Stimulated activated CD4-positive, alpha-beta T cell treated with anti-CD3 and anti-CD28 coated beads, Interleukin-1b, Interleukin-23, amount 100 ng/mL, for 4 hours (primary cell): ENCODE measurements at places on chromosomes 1 and 21.

DNA sequence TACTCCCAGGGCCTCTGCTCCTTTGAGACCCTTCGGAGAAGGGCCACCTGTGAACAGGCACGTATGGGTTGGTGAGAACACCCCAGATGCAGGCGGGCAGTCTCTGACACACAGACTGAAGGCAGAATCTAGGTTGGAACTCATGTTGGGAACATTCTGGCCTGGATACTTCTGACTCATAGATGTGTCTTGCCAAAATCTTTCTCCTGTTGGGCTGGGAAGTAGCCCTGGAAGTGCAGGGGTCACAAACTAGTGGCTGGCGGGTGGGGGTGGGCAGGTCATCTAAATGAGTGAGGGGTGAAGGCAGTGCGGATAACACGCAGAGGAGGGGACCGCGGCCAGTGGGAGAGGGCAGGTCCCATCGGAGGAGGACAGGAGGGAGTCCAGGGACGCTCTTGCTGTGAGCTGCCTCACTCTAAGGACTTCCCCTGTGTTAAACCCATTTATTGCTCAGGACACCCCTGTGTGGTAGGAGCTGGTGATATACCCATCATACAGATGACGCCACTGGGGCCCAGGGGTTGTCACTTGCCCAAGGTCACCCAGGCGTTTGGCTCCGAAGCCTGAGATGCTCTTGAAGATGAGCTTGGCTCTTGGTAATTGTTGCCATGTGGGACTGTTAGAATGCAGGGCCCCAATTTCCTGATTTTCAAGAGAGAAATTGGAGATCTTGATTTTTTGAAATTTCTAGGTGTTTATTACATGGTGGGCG, 181.0 kb downstream of the PTPRU start:
- DNase-seq = no peak

GRCh38 chr1:89994231-89994804, 592 bp upstream of the ZNF326 start:
- no peak for DNase-seq

- DNase-seq = no peak
These were observed 7.5 kb downstream of the MRAP start for GRCh38 chr21:32306021-32306780.

DNA sequence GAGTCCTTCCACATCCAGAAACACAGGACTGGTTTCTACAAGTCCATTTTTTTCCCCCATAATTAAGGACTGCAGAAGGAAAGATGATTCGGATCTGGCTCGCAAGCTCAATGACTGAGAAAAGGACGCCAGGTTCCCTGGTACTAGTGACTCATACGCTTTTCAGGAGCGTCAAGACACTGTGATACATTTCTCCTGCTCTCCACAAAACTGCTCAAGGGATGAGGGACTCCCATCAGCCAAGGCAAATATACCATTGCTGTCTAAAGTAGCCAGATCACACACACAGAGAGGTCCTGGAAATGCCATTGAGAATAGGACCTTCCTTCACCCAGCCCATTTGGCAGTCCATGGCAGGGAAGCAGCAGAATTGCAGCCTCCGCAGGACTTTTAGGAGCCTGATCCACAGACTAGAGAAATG, 253.6 kb upstream of the IRF2BP2 start:
- DNase-seq = no peak

GRCh38 chr1:246629030-246629429, 62.8 kb downstream of the CNST start:
- no peak for DNase-seq

DNA sequence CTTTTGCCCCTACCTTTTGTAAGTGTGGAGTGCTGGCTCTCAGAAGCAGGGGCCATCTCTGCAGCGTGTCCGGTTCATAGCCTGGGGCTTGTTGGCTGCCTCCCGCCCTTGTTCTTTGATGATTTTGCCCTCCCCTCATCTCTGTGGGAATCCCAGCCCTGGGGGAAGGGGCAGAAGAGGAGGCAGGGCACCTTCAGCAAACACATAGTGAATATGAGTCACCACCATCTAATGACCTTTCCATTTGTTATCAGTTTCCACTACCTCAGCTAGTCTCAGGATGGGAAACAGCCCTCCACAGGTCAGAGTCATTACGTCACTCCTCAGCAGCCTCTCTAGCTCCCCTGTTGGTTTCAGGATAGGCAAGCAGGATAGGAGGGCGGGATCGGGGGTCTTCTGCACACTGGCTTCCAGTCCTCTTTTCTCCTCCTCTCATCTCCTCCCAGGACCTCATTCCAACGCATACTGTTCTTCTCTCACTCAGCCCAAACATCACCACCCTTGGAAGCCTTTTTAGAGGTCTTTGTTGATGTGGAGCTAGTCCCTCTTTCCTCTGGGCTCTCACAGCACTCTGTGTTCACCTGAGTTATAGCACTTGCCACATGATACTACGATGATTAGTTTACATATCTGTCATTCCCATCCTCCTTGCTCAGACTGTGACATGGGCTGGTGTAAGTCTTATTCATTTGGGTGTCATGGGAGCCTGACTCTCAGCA, 15.8 kb downstream of the GADD45A start:
- no peak for DNase-seq

- DNase-seq = no peak
These were observed 75.2 kb downstream of the CNIH3 start for GRCh38 chr1:224691148-224691925.

GRCh38 chr1:15616373-15617172, 685 bp upstream of the DDI2 start:
- DNase-seq = peak; percentile 6

- no peak for DNase-seq
These were observed 31.7 kb upstream of the ENSA start for GRCh38 chr1:150661156-150661555.

DNA sequence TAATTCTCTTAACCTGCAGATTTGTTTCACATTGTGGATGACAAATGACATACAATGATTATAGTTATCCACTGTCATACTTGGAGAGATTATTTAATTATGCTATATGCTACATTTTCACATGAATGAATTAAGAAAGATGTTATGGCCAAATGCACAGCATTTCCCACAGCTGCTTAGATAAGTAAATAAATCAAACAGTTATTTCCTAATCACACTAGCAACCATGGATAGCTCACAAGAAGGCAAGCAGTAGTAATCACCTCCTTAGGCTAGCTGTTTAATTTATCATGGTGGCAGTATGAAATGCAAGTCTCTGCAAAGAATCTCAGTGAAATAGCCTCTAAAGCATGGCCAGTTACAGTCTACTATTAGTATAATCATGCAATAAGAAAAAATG, 1581.5 kb downstream of the NCAM2 start:
- no peak for DNase-seq

DNA sequence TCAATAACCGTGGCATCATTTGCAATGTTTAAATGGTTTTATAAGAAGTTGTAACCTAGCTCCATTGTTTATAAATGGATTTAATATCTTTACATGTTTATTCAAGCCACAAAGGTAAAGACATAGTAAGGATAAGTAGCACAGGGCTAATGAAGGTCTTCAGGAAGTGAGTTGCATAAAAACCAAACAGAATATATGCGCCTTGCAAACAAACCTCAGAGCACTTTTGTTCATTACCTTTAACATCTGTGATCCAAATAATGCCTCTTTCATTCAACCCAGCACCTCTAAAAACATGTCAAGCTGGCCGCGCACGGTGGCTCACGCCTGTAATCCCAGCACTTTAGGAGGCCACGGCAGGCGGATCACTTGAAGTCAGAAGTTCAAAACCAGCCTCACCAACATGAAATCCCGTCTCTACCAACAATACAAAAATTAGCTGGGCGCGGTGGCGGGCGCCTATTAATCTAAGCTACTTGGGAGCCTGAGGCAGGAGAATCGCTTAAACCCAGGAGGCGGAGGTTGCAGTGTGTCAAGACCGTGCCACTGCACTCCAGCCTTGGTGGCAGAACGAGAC, 25.3 kb downstream of the BRINP3 start:
- DNase-seq = no peak

DNA sequence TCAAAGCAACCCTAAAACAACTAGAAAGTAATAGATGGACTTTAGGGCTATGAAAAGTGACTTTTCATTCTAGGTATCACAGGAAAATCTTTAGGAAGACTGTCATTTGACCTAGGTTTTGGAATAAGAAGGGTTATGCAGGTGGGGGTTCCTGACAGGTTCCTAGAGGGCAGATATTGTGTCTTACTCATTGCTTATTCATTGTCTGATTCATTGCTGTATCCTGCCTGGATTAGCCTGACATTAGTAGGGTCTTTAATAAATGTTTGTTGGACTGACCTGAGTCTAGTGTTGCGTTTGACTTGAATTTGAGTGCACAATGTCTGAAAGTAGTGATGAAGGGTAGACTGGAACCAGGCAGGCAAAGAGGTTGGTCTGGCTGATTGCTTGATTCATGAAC, 6.0 kb downstream of the FNBP1L start:
- DNase-seq = no peak

DNA sequence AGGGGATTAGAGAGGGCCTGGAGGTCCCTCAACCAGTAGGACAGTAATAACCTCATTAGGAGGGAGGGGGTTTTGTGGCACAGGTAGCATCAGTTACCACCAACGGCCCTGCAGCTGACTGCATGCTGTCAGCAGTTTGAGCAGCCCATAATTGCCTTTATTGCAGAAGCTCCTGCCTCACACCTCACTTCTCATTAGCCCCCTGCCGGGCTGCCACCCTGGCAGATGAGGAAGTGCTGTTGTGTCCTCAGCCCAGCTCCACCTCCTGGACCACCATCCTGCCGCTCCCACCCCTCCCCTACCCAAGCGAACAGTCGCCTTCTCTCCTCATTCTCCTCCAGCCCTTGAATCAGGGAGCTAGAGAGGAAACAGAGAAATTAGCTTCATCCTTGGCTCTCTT, 237.4 kb downstream of the LMX1A start:
- DNase-seq = no peak

DNA sequence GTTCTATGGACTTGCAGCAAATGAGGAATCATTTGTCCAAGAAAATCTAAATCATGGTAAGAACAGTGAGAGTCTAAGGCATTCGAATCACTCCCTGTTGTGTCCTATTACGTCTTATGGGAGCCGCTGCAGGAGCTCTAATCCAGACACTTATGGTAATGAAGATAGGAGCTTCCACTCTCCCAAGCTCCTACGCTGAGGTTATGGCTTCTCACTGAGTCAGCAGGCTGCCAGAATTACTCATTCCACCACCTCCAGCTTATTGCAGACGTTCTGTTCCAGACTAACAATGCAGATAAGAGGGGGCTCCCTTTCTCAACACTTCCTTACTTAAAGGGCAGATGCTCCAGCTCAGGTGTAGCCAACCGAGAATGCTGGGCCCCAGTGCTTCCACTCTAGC, 212.6 kb downstream of the GREM2 start:
- no peak for DNase-seq

GRCh38 chr1:25501235-25502058, 42.0 kb upstream of the LDLRAP1 start:
- no peak for DNase-seq

GRCh38 chr1:66393586-66394287, 140.2 kb upstream of the SGIP1 start:
- no peak for DNase-seq

DNA sequence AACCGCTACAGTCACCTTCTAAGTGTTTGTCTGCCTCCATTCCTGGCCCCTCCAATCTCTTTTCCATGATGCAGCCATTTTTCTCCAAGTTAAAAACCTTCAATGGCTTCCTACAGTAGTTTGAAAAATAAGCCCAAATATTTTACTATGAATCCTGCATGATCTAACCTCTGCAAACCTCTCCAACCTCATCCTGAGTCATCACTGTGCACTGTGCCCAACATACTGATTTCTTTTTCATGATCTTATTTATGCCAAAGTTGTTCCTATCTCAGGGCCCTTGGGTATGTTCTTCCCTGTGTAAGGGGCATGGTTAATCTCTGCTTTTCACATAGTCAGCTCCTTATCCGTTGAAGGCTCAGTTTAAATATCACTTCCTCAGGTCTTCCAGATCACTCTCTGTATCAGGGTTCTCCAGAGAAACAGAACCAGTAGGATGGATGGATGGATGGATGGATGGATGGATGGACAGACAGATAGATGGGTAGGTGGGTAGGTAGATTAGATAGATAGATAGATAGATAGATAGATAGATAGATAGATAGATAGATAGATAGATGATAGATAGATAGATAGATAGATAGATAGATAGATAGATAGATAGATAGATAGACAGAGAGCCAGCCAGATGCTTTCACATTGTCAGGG, 18.1 kb upstream of the PTPN14 start:
- DNase-seq = no peak

DNA sequence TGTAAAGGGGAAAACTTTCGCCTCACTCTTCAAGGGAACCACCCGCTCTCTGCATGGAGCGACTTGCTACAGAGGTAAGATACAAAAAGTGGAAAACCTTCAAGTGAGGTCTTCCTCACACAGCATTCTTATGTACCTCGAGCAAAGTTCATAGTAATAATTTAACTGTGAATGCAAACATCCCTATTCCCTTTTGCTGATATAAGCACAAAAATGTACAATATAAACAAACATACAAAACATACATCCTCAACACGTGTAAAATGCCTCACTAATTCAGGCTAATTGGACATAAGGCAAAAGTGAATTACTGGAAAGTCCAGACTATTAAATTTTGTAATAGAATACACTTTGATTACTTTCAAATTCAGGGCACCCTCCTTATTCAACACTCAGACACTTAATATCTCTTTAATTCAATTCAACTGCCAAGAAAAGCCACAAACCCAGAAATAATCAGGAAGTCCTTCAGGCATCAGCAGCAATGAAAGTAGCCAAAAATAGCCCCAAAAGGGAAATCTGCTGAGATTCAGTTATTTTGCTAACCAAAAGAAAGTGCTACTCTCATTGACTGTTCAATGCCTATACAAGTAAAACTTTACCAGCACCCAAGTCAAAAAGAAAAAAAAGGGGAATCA, 15.2 kb upstream of the LMX1A start:
- no peak for DNase-seq

- DNase-seq = no peak
These were observed 174.6 kb downstream of the RWDD3 start for GRCh38 chr1:95408507-95409136.

DNA sequence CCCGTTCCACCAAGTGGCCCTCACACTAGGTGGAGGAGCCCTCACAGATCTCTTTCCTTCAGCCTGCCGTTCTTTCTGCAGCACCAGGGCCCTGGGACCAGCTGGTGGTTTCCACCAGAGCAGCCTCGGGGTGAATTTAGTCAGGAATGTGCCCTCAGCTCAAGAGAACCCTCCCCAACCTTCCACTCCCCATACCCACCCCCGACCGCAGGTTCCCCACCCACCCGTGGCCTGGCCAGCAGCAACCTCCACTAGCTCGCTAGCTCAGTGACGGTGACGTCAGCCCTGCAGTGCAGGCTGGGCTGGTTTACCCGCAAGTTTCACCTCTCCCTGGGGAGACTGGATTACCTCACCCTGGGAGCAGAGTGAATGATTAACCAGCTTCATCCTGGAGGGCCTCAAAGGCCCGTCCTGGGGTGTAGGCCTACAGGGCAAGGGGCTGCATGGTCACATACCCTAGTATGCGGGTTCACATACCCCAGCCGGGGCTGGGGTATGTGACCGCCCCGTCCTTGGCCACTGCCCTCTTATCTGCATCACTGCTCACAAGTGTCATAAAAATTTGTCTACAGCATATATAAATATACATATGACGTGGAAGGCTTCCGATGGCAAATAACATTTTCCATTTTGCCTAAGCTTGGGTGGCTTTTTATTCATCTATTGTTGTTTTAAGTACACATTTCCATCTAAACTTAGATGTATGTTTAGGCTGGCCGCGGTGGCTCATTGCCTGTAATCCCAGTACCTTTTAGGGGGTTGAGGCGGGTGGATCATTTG, 24.5 kb downstream of the ELF3 start:
- DNase-seq = no peak
